IMR-90 (cell line): ENCODE measurements at places on chromosomes 2 and 18. TPM values are rescaled to one million over a fixed set of nuclear protein-coding genes. Genes with fewer than 3 reads are reported as not detected.
A peak's percentile ranks its signal among the peaks of the same experiment; 100 is the strongest.

GRCh38 chr2:48483506-48483905 lies 46.4 kb upstream of the STON1 start:
- H3K27me3 ChIP-seq: no peaks in the 10 kb centered on the region
- peak; percentile 63 for DNase-seq
- no peak overlapping the region for H3K4me3 ChIP-seq
- peaks cover 5% of the 10 kb centered on the region for H3K36me3 ChIP-seq
- peak overlapping the region; percentile 22; the same call in 1 of the 2 replicates for H3K27ac ChIP-seq

Gene UGT1A5
- total RNA-seq: not detected in 2 replicates

- no peak overlapping the region for H3K27ac ChIP-seq
- no peaks in the 10 kb centered on the region for H3K36me3 ChIP-seq
- no peak for DNase-seq
- H3K4me1 ChIP-seq: peaks cover 5% of the 10 kb centered on the region; the same call in 1 of the 2 replicates
Measured at GRCh38 chr2:41944220-41944880, 103.5 kb upstream of the PKDCC start.

- H3K4me3 ChIP-seq: no peak overlapping the region
- H3K27ac ChIP-seq: no peak overlapping the region
- no peaks in the 10 kb centered on the region for H3K36me3 ChIP-seq
- H3K4me1 ChIP-seq: no peaks in the 10 kb centered on the region; the same call in 1 of the 2 replicates
- peaks cover 16% of the 10 kb centered on the region for H3K27me3 ChIP-seq
- DNase-seq: no peak
Measured at GRCh38 chr2:238789317-238789806, 58.5 kb upstream of the TWIST2 start.

GRCh38 chr2:60472041-60472440 lies 81.4 kb downstream of the BCL11A start:
- no peak overlapping the region for H3K27ac ChIP-seq
- no peak overlapping the region for H3K4me3 ChIP-seq
- peaks cover 2% of the 10 kb centered on the region; the same call in 1 of the 2 replicates for H3K27me3 ChIP-seq
- H3K36me3 ChIP-seq: no peaks in the 10 kb centered on the region
- H3K4me1 ChIP-seq: no peaks in the 10 kb centered on the region
- DNase-seq: no peak

Gene IRS1
- total RNA-seq: 21.1 and 29.4 TPM in 2 replicates
